GOT3 (cell line): ENCODE measurements at places on chromosomes 4 and X.

- DNase-seq: no peak
Observed at GRCh38 chr4:109079201-109079600, 223.3 kb downstream of the COL25A1 start.

DNA sequence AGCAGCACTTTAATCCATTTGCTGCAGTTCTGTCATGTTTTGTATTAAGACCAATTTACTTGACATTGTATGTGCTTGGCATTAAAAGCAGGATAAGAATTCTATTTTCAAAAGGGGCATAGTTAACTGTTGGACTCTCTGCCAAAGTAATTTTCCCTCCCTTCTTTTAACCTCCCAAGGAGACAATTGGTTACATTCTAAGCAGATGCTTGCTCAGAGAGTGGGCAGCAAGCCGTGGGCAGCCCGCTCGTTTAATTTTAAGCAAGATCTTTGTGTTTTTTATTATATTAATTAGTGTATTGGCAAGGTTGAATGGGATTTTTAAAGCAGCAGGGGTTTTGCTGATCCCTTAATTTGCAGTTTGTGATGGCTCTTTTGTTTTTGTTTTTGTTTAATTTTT, 37.1 kb upstream of the KLHL8 start:
- no peak for DNase-seq

GRCh38 chrX:42477396-42477795, 300.6 kb downstream of the PPP1R2C start:
- no peak for DNase-seq

- DNase-seq: no peak
Observed at GRCh38 chr4:153142700-153143438, 61.4 kb upstream of the TRIM2 start.

DNA sequence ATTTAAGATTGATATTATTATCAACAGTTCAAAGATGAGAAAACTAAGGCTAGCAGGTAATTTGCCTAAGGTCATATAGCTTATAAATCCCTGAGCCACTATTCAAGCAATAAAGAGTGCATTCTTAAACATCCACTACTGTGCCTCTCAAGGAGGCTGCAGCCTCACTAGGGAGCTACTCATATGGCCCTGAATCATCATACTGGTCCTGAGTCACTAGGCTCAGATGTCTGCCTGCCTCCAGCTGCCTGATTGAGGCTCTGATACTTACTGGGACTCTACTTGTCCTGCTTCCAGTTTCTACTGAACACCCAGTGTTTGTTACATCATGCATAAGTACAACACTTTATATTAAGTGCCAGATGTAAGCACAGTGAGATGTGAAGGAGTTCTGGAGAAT, 110.7 kb downstream of the AASDH start:
- no peak for DNase-seq

DNA sequence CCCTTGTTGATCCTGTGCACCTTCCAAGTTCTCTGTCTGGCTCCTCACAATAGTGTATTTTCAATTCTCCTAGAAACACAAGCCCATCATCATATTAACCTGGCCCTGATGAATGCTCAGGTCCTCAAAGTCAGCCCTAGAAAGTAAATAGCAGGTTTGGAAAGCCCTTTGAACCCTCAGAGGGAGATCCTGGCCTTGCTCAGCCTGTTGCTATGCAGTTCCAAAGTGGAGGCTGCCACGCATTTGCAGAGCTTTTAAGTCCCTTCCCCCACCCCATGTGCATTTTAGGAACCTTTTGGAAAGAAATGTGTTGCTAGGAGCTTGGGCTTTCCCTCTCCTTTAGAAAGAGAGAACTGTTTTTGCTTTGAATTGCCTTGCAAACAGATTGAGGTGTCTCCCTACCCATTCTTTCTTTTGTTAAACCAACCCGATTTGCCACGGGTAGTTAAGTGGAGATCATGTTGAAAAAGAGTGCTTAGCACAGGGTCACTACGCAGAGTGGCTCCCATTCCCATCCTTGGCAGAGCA, 12.2 kb downstream of the MAMLD1 start:
- no peak for DNase-seq

DNA sequence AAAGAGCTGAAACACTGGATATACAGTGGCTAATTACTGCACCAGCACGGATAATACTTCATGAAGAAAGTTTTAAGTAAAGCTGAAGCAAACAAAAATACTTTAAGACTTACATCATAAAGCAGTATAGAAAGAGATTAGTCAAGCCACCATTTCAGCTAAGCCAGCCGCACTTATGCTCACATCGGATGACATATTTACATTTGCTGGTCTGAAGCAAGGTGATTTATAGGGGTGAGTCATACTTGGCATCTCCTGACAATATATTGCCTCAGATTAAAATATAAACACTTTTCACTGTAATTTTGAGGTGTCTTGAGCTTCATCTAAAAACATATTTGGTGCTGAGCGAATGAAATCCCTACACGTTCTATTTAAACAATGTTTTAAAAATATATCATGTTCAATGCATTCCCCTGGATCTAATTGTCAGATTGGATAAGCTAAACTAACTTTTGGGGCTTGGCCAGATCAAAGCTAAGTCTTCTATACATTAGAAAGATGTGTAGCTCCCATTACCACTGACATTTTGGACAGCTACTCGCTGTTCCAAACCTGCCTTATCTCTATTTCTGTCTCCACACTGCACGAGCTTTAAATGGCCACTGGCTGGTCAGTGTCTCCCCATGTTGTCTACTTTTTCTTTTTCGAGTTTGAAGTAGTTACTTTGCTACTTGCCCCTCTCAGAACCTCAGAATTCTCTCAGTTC, 103.2 kb downstream of the VCX2 start:
- no peak for DNase-seq

- no peak for DNase-seq
Observed at GRCh38 chr4:141871086-141871770, 234.8 kb downstream of the IL15 start.

GRCh38 chr4:30269850-30270249, 450.3 kb upstream of the PCDH7 start:
- no peak for DNase-seq

DNA sequence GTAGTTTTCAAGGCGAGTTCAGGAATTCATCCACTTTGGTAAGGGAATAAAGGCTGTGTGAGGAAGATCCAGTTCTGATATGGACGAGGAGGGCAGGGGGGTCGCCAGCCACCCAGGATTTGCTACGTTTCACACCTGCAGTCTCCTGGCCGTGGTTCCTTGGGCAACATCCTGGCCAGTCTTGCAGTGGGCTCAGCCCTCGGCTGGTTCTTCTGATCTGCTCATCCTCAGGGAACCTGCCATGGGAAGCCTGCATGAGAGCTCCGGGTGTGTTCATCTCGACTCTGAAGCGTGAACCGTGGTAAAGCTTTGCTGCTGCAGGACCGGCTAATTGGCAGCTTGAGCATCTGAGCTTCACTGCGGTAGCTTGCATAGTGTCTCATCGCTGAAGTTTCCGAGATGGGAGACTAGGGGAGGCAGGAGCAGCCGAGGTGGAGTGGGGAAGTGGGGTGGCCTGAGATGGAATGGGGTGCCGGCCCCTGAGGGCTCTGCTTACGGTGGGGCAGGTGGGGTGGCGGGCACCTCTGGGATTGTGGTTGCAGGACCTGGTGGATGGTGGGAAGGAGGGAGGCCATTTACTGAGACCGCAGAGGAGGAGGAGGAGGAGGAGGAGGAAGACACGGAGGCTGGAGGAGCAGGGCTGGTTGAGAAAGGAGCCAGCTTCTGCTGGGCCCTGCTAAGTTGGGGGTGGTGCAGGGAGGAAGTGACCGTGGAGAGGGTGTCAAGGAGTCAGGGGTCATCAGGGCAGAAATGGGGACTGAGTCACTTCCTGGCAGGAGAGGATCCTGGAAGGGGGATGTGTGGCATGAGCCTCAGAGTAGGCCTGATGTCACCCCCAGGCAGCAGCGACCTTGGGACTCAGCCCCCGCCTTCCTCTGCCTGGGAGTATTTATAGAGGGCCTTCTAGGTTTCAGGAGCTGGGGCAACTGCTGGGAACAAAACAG, 213.1 kb upstream of the PSAPL1 start:
- DNase-seq: no peak

DNA sequence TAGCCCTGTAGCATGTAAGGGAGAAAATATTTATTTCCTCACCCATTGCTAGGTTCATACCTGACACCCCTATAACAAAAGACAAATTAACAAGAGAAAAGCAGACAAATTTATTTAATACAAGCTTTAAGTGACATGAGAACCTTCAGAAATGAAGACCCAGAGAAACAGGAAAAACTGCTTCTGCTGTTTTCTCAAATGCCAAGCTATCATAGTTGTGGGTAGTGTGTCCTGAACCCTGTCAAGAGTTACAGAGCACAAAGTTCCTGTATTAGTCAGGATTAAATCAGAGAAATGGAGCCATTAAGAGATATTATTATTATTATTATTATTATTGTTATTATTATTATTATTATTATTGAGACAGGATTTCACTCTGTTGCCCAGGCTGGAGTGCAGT, 17.5 kb downstream of the CCDC160 start:
- no peak for DNase-seq

DNA sequence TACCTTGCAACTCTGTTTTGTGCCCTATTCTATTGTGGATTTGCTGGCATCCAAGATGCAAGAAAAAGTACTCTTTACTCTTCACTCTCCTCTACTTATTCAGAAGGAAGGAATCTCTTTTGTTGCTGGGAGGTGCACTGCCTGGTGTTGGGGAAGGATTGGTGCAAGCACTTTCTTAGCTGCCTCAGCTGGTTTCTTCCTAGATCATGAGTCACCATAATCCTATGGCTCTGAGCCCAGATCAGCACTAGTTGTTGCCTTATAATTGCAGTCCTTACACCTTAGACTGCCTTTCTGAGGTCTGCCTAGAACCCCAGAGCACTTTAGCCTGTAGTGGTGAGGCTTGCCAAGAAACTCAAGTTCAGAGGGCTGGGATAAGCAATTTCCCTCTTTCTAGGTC, 37.0 kb upstream of the CT83 start:
- DNase-seq: no peak

DNA sequence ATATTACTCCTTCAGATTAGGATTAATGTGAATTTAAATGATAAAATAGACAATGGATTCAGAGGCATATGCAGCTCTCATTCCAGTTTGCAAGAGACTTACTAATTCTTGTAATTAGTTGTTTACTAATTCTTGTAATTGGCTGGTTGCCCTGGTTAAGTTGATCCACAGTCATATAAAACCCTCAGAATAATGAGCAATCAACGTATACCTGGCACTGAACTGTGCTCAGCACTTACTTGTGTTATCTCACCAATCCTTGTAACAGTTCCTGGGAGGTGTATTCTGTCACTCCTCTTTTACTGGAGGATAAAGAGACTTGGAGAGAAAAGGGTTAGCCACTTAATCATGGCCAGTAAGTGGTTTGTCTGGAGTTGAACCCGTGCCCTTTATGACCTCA, 10.5 kb downstream of the HERC5 start:
- DNase-seq: no peak

- no peak for DNase-seq
Observed at GRCh38 chr4:112910109-112910736, 139.2 kb upstream of the ANK2 start.
